NCI-H460 (cell line): ENCODE measurements at places on chromosomes 6 and 20. TPM values are rescaled to one million over a fixed set of nuclear protein-coding genes. Genes with fewer than 3 reads are reported as not detected.

Gene EBF4
- 1.0 and 2.0 TPM in 2 replicates for total RNA-seq

Gene RBPJL
- not detected in 2 replicates for total RNA-seq

DNA sequence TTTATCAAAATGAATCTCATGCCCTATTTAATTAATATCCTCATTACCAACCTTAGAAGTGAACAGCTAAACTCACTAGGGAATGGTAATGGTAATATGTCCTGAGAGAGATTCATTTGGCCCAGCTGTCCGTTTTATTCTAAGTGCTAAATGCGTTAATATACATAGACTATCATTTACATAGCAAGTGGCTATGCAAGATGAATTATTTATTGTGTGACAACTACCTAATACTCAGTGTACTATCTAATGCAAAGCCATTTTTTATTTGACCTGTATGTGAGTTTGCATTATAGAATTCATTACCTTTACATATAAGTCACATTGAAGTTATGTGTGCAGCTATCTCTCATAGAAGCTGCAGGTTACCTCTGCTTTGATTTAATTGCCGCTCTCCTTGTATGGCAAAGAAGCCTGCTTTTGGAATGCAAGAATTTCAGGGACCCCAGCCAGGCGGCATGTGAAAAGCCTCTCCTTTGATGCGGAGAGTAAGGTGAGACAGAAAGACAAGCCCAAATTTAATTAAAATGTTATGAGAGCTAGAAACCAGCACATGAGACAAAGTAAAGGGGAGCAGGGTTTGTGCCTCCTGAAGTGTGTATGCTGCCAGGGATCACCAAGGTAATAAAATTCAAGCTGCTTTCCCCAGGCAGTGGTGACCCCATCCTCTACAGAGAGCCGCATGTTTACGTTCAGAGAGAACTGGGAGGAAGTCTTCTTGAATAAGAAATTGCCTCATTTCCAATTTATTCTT is 693.0 kb upstream of the MAP3K7 start:
- no peak for DNase-seq

- no peak for DNase-seq
Measured at GRCh38 chr6:153032255-153032882, 29.9 kb upstream of the MTRF1L start.

GRCh38 chr6:166770216-166771116 is 143.4 kb upstream of the RPS6KA2 start:
- DNase-seq: no peak

- no peak for DNase-seq
Measured at GRCh38 chr6:40997234-40997957, 41.6 kb downstream of the UNC5CL start.

Gene IL22RA2
- not detected in 2 replicates for total RNA-seq

GRCh38 chr6:116971959-116972358 is 94.9 kb downstream of the RFX6 start:
- peak; percentile 44 for DNase-seq

DNA sequence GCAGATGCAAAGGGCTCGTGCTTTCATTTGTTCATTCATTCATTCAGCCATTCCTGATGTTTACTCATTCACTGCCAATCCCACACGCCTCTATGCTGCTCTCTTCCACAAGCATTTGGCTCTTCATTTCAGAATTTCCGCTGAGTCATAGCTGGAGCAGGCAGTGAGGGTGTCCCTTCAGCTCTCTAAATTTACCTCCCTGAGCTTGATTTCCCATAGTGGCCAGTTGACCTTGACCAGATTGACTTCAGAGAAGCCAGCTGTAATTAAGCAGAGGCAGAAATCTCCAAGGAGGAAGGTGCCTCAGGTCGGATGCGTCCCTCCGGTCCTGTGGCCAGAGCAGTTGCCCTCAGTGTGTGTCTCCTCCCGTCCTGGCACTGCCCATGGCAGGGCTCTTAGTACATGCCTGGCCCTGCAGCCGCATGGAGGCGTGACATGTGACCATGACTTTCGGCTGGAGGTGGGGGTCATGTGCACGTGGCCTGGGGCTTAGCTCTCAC is 267.2 kb upstream of the ECI2 start:
- peak; percentile 63 for DNase-seq

- peak; percentile 67 for DNase-seq
Measured at GRCh38 chr20:36808317-36809257, 35.0 kb upstream of the DSN1 start.

Gene GRIK2
- total RNA-seq: not detected in 2 replicates

- no peak for DNase-seq
Measured at GRCh38 chr6:3296537-3296936, 37.8 kb downstream of the PSMG4 start.

Gene SPDEF
- not detected in 2 replicates for total RNA-seq

GRCh38 chr6:160930547-160931377 is 60.8 kb upstream of the MAP3K4 start:
- peak; percentile 34 for DNase-seq

GRCh38 chr6:125732398-125732797 is 17.0 kb upstream of the HEY2 start:
- no peak for DNase-seq

Gene ADGRB3
- 2.3 and 3.2 TPM in 2 replicates for total RNA-seq

DNA sequence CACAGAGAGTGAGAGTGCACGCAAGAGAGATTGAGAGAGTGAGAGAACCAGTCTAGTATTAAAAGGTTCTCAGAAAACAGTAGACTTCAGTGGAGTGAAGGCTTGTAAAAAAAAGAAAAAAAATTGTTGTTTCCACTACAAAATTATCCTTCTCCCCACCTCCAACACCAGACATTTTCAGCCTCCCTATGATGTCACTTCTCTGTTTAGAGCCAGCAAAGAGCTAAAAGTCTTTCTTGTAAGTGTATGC is 77.8 kb downstream of the BACH2 start:
- DNase-seq: no peak

DNA sequence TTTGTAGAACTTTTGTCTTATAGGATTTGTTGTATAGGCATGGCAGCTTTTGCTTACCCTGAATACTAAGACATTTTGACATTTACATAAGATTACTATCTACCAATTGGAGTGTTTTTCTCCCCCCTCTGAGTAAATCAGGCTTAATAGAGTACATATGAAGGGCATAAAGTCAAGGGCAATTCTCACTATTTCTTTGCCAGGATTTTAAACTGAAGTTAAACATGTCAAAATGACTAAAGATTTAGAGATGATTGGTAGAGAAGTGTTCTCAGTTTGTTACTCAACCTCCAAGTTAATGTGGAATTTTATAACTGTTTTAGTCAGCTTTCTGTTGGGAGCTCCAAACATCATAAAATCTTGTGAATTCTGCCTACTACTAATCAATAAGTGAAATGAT is 157.8 kb downstream of the CDKAL1 start:
- no peak for DNase-seq

GRCh38 chr6:31634131-31634530 is 13.6 kb downstream of the PRRC2A start:
- DNase-seq: no peak

GRCh38 chr20:33663161-33664084 is 1.3 kb downstream of the C20orf144 start:
- peak; percentile 62 for DNase-seq

DNA sequence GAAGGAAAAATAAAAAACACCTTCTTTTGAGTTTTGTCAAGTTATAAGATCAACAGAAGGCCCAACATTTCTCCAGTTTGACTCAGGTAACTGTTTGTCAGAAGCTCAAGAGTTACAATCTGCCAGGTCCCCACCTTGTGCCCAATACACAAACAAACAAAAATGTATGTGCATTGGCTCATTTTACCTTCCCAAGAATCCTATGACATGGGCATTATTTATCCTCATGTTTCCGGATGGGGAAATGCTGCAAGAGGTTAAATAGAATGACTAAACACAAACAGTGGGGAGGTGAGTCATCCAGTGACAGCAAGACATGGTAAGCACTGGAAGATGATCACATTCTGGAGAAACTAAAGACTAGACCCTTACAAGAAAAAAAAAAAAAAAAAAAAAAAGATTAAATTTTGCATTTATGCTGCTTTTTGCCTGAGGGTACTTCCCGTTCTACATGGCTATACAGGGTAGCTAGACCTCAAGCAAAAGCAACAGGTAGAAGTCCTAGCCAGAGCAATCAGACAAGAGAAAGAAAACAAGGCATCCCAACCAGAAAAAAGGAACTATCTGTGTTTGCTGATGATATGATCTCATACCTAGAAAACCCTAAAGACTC is 23.6 kb upstream of the ANKRD60 start:
- peak; percentile 93 for DNase-seq

Gene MUC21
- not detected in 2 replicates for total RNA-seq

Gene F13A1
- total RNA-seq: 0.02 and 0.09 TPM in 2 replicates

Gene PNISR
- 57.4 and 86.5 TPM in 2 replicates for total RNA-seq

- no peak for DNase-seq
Measured at GRCh38 chr6:25175196-25175595, 104.0 kb upstream of the CARMIL1 start.

DNA sequence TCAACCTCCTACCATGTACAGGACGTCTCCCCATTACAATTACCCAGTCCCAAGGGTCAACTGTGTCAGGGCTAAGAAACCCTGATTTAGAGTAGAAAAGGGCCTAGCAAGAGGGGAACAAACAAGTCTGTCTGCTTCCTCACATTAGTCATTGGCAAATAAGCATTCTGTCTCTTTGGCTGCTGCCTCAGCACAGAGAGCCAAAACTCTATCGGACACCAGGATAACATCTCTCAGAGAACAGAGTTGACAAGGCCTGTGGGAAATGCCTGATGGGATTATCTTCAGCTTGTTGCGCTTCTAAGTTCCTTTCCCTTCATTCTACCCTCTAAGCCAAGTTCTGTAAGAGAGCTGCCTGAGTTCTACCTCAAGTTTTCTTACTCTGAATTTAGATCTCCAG is 19.0 kb upstream of the VSX1 start:
- DNase-seq: no peak

- no peak for DNase-seq
Measured at GRCh38 chr6:148943451-148943850, 196.6 kb downstream of the UST start.

- no peak for DNase-seq
Measured at GRCh38 chr20:46226602-46227001, 81.7 kb downstream of the CDH22 start.

DNA sequence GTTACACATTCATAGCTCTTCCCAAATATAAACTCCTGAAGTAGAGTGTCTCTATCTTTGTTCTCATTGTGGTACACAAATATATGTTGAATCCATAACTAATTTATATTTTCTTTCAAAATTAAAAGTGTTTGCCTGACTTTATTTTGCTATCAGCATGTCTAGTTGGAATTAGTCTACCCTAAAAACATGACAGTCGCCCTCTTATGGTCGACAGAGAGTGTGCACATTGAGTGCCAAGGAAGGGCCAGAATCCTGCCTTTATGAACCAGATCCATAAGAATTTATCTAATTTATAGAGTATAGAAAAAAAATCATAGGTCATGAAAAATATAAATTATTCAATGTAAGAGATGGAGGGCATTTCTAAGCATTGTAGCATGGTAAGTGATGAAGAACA is 12.3 kb upstream of the DEFB112 start:
- DNase-seq: no peak

Gene PTPRA
- total RNA-seq: 28.2 and 33.0 TPM in 2 replicates

DNA sequence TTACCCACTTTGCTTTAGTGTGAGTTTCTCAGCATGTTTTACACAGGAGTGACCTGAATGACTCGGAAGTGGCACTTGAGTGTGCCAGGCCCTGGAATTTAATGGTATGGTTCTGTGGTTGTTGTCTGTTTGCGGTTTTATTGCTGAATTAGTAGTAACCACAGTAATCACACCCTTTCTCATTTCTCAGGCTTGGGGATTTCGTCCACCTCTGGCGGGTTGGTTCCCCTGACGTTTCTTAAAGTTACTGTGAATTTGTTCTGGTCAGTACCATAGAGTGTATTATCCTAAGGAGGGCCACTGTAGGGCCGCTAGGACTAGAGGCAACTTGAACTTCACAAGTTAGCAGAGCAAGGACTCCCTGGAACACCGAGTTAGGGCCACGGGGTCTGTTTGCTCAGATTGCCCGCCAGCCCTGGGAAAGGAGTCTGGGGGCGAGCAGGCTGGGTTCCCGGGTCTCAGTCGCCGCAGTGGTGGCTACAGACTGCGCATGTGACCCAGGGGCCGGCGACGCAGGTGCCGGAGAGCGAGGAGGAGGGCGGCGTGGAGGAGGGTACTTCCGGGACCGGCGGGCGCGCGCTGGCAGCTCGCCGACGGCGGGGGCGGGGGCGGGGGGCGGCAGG is 546 bp upstream of the KLHL32 start:
- DNase-seq: no peak

GRCh38 chr6:125302840-125303511 is 1.2 kb upstream of the HDDC2 start:
- no peak for DNase-seq

Gene MMP24
- total RNA-seq: 0.05 TPM in 1 of 2 replicates, not detected in the other

GRCh38 chr6:36904114-36904513 is 18.4 kb downstream of the C6orf89 start:
- DNase-seq: no peak

- no peak for DNase-seq
Measured at GRCh38 chr6:161482517-161482858, 208.6 kb upstream of the AGPAT4 start.

- DNase-seq: no peak
Measured at GRCh38 chr6:6351511-6352025, 31.1 kb upstream of the F13A1 start.

Gene TNFRSF21
- total RNA-seq: 3.9 and 4.0 TPM in 2 replicates

- DNase-seq: no peak
Measured at GRCh38 chr6:13045676-13046075, 282.7 kb downstream of the TBC1D7 start.

DNA sequence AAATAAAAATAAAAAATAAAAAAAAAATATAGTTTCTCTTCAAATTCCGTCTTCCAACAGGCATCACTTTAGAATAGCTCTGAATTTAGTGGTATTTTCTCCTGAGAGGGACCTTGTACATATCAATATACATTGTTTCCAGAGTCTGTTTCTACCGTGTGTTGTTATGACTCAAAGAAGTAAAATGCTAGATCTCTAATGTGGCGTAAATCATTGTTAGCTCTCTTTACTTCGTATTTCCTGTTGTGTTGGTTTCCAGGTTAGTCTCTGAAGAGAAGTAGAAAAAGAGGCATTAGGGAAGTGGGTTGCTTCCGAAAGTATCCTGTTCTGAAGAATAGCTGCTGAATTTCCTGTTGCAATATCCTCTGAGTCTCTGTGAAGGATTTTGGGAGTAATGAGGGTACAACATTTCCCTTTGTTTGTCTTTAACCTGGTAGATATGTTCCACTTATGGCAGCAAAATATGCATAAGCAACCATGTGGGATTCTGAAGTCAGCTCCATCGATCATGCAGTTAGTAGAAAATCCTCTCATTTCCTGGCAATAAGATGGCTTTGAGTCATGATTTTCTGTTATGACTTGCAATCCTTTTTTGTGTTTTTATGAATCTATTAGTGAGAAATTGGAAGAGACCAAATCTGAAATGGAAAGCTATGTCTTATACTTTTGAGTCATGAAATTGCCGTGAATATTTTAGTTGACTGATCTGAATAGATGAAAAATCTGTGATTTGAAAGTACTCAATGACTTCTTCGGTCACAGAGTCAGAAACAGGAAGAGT is 42.0 kb upstream of the MCHR2 start:
- DNase-seq: no peak
